Large intestine (tissue), 12 donors: ENCODE measurements at places on chromosomes 16 and 17. TPM values are rescaled to one million over a fixed set of nuclear protein-coding genes. Genes with fewer than 3 reads are reported as not detected.

GRCh38 chr17:80783971-80784370 lies 207.7 kb upstream of the CHMP6 start:
- DNase-seq: no peak

GRCh38 chr16:49586466-49587450 lies 213.2 kb downstream of the C16orf78 start:
- DNase-seq: no peak

- no peak for DNase-seq
These were observed 144.7 kb upstream of the CRHR1 start for GRCh38 chr17:45639297-45639849.

The VKORC1 gene
- 51.8 TPM for polyA plus RNA-seq

DNA sequence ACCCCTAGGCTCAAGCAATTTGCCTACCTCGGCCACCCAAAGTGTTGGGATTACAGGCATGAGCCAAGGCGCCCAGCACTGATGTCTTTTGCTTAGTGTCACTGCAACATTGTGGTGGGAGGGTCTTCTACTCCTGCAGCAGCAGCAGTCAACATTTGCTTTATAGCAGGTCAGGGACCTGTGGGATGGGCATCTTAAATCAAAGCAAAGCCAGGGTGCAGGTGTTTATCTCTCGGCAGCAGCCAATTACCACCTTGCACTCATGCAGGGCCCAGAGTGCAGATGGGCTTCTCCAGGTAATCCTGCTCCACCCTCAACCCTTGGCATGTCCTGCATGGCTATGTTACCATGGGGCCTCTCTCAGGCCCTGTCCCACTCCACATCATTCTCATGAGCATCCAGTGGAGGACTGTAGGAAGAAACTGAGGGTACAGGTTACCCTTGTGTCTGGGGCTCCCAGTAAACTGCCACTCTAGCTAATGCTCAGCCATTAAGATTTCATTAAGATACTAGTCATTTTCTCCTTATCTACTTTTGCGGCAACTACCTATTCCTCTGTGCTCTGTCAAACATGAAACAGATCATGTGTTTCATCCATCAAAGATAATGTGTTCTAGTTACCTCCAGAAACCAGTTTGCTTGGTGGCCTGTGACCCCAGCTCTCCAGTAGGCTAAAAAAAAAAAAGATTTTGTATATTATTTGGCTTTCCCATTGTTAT lies 16.8 kb downstream of the ADGRG5 start:
- DNase-seq: no peak

The CCL14 gene
- polyA plus RNA-seq: 6.8 TPM

- peak; percentile 88 for DNase-seq
These were observed 43.7 kb upstream of the HNF1B start for GRCh38 chr17:37788526-37788925.

The CD300LF gene
- polyA plus RNA-seq: 2.2 TPM

GRCh38 chr16:50531901-50532300 lies 16.3 kb upstream of the NKD1 start:
- DNase-seq: no peak

DNA sequence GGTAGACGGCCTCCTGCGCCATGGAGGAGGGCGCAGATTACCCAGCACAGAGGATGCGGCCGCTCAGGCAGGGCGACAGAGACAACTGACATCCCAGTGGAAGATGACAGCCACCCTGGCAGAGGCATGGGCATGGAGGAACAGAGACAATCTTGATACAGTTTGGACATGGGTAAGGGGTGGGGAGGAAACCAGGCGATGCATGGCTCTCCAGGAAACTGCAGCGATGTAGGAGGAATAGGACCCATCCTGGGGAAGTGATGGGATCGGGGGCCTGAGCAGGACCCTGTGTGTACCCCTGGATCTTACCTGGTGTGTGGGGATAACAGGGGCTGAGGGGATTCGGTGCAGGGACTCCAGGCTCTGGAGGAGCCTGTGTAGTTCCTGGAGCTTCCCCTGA lies 4.6 kb downstream of the OSBPL7 start:
- no peak for DNase-seq

DNA sequence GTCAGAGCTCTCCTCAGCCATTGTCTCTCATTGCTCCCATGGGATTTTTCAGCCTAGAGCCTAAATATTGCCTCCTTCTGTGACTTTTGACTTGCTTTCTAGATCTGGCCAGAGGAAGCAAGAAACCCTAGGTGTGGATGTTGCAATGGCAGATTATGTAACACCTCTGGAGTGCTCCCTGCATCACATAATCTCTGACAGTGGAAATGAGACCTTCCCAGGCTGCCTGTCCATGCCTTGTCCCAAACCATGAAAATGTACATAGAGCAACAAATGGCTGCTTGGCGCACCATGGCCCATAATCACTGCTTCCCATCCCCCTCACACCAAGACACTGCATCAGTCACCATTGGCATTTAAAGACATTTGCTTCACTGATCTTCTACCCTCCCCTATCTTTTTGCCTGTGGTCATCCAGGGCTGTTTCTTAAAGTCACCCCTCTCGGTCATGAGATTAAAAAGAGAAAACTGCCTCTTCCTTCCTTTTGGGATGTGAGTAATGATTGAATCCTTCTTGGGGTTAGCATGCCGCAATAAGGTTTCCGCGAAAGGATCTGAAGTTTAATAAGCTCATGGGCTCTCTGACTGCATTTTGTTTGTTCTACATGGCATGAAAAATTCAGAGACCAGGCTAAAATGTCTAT lies 34.2 kb upstream of the CCL2 start:
- DNase-seq: no peak

DNA sequence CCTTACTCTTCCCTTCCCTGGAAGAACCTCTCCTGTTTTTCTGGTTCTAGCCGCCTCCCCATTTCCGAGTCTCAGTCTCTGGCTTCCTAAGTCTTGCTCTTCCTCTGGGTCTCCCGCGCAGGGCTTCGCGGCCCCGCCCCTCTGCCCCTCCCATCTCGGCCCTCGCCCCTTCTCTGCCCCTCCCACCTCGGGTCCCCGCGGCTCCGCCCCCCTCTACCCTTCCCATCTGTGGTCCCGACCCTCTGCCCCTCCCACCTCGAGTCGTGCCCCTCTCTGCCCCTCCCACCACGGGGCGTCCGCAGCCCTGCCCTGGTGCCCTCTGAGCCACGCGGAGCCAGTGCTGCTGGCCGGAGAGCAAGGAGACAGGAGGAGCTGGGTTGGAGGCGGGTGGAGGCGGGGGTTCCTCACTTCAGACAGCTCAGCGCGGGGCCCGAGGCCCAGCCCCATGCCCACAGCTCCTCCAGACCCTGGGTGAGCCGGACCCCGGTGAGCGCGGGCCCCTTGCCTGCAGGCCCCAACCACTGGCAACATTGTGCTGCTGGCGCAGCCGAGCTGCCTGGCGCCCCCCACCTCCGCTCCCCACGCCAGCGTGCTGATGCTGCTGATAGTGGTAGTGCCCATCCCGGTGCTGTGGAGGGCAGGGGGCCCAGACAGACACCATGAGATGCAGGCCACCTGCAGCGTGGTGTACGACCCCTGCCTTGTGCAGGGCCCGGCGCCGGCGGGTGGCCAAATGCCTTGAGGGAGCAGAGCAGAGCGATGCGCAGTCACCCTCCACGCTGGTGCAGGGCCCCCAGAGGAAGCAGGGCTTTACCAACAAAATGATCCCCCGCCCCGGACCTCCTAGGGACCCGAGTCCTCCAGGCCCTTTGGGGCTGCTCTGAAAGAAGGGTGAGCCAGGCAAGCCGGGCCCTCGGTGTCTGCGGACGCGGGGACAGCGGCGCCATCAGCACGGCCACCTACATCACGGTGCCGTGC lies 2115.3 kb downstream of the TP53TG3F start:
- DNase-seq: no peak

GRCh38 chr16:64481497-64481896 lies 640.4 kb downstream of the CDH11 start:
- DNase-seq: no peak

DNA sequence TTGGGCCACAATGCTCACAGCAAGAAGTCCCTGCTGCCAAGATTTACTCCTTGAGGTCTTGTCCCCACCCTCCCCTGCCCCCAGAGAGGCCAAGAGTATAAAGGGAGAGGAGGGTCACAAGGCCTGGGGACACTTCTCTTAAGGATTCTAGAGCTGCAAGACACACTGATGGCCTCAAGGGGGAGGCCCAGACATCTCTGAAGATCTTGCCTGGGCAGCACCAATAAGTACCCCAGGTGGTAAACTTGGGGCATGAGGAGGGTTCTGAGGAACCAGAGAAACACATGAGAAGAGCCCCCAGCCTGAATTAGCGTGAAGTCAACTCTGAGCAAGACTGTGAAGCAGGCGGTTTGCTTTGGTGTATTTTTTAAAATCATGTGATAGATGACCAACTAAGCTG lies 26.8 kb upstream of the MTMR4 start:
- DNase-seq: no peak

DNA sequence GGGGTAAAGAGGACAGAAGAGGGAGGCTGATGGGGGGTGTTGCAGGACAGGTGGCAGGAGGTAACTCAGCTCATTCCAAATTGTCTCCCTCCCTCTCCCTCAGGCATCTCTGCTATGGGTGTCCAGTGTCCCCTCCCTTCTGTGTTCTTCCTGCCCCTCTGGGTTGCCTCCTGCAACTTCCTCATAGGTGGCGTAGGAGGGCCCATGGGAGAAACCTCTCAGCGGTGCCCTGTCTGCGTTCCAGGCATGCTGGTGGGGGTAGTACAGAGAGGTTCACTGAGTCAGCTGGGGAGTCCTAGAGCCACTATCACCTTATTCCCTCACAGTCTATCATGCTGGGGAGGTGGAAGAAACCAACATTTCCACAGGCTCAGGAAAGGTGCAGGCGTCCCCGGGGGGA lies 14.7 kb upstream of the ODF4 start:
- DNase-seq: no peak

The GP1BA gene
- polyA plus RNA-seq: 1.5 TPM

The CACNA1G gene
- polyA plus RNA-seq: 1.7 TPM

DNA sequence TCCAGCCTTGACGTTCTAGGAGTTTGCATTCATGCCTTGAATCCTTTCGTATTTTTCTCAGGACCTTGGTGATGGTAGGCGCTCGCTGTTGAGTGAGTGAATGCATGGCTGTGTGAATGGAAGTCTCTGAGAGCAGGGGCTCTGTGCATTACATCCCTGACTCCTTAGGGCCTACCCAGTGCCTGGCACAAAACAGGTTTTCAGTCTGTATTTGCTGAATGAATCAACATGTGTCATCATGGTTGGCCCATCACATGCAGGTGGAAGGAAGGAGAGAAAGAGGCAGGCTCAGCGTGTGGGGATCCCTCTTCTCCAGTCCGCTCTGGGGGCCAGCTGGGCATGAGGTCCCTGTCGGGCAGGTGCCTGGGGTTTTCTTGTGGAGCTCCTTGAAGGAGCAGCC lies 8.7 kb downstream of the RAP1GAP2 start:
- DNase-seq: no peak

The ATP2A3 gene
- polyA plus RNA-seq: 44.4 TPM

GRCh38 chr17:81991684-81992305 lies 14.4 kb downstream of the ASPSCR1 start:
- DNase-seq: peak; percentile 84

DNA sequence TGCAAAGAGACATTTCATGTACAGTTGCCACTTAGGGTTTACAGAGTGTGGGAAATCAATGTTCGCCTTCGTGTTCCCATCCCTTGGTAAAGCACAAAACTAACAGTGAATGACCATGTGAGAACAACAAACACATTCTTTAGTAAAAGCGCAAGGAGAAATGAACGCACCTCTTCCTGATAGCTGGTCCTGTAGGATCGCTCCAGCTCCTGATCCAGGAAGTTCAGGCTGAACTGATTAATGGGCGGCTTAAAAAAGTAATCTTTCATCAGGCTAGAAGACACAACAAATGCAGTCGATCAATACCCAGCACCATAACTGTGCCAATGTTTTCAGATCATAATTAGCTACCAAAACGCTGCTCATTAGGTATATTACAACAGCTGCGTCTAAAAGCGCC lies 108.3 kb upstream of the CREBBP start:
- no peak for DNase-seq

DNA sequence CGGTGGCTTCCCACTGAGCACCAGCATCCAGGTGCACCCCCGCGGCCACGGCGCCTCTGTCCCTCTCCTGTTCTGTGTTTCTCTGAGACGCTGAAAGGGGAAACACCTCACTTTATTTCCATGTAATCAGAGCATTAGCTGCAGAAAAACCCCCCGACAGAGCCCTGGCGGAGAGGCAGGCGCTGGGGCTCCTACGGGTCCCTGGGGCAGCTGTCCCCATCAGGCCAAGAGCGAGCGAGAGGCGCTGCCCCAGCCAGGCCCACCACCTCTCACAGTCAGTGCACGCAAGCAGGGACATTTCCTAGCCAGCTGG lies 27.1 kb upstream of the CHMP6 start:
- DNase-seq: no peak

DNA sequence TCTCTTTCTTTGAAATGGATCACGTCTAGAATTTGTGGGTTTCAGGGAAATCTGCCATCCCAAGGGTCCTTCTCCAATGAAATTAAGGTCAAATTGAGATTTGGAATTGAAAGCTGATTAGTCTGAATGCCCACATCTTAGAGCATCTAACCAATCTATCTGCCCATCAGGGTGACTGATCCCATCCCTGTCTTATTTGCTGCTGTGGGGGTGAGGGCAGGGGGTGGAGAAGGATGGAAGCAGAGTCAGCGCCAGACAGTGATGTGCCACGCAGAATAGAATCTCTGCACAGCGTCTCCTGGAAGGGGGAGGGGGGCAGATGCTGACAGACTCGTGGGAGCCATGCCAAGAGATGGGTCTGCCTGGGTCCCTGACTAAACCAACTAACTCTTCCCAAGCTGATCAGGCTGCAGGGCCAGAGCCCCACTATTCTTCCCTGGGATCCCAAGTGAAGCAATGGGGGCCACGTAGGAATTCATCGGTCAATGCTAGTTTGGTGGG lies 32.1 kb downstream of the CDK5RAP3 start:
- peak; percentile 17 for DNase-seq

DNA sequence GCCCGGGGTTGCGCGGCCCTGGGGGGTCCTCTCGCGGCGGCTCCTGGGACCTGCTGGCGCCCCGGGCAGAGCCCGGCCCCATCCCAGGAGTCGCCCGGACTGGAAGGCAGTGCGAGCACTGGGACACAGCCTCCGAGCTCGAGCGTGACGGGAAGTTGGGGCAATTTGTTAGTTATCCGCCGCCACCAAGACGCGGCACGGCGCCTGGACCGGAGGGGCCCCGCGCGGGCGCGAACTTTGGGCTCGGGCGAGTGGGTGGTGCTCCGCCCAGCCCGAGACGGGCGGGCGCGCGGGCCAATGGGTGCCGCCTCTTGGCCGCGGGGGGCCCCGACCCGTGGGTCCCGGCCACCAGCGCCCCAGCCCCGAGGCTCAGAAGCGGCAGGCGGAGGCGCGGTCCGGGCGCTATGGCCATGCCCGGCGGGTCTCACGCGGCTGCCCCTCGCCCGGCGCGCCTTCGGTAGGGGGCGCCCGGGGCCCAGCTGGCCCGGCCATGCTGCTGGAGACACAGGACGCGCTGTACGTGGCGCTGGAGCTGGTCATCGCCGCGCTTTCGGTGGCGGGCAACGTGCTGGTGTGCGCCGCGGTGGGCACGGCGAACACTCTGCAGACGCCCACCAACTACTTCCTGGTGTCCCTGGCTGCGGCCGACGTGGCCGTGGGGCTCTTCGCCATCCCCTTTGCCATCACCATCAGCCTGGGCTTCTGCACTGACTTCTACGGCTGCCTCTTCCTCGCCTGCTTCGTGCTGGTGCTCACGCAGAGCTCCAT lies at the start of gene ADORA2B:
TSS of gene ADORA2B (plus strand) at position 372 of the 768 bp plus-strand sequence. CDS start at position 491, 119 bp downstream.
- peak; percentile 48 for DNase-seq

DNA sequence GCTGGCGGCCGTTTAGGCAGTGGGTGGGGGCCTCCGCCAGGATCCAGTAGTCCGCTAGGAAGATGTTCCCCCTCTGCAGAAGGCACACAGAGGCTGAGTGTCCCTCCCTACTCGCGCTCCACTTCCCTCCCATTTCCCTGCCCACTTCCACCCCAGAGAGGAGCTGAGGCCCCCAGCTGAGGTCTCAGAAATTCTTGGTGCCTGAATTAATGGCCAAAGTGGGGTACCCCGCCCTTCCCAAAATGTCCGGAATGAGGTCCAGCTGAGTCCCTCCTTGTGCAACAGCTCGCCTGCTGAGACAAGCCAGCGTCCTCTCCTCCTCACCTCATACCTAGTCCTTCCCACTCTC lies 7.9 kb downstream of the ALOXE3 start:
- no peak for DNase-seq
